ENCODE measurements at places on chromosomes 6 and 20. TPM values are rescaled to one million over a fixed set of nuclear protein-coding genes. Genes with fewer than 3 reads are reported as not detected.

IMPG1 gene
- not detected for total RNA-seq

ELOVL4 gene
- 0.99 TPM for total RNA-seq

RBM24 gene
- 0.74 TPM for total RNA-seq

BTN1A1 gene
- not detected for total RNA-seq

GPX5 gene
- not detected for total RNA-seq

NFS1 gene
- 48.5 TPM for total RNA-seq

DNA sequence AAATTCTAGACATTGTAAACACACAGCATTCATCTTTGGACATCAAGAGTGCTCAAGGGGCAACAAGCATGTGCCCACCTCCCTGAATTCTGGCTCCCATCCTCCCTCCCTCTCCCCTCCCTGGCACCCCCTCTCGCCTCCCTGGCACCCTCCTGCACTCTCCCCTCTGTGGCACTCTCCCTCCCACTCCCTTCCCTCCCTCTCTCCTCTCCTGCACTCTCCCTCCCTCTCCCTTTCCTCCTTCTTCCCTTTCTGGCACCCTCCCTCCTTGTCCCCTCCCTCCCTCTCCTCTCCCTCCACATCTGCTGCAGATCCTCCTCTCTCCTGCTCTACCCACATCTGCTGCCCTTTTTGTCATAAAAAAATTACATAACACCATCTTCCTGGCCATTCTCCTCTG, 113.0 kb upstream of the SLC22A23 start:
- no peak for DNase-seq

DNA sequence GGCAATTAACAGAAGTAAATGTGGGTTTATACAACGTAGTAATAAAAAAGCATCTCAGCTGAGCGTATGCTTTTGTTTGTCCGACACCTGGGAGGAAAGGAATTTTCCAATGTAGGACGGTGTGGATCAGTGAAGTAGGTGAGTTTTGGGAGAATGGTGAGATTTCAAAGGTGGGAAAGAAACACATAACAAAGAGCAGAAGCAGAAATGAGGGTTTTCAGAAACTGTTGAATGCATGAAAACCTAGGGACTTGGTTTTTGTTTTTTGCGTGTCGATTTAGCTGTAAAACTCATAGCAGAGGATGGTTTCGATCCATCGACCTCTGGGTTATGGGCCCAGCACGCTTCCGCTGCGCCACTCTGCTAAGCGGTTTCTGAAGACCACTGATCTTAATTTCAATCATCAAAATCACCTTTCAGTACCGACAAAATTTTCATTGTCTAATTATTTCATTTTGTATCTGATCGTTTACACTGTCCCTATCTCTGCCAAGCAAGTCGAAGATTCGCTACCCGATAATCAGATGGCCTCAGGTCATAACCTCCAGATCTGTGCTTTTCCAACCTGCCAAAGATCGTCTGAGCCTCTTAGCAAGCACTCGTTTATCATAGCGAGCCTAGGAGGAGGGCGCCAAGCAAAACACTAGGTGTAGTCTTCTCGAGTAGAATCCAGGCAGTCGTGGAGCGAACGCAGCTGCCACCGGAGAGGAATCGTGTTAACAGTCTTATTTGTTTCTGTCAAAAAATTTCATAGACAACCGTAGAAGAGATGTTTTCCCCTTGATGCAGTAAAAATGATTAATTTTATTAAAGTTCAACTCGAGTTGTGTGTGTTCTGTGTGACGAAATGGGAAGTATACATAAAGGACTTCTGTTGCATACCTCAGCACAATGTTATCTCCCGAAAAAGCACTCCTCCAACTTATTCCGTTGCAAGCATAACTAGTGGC, 20.9 kb upstream of the POM121L2 start:
- DNase-seq, result no peak

DNA sequence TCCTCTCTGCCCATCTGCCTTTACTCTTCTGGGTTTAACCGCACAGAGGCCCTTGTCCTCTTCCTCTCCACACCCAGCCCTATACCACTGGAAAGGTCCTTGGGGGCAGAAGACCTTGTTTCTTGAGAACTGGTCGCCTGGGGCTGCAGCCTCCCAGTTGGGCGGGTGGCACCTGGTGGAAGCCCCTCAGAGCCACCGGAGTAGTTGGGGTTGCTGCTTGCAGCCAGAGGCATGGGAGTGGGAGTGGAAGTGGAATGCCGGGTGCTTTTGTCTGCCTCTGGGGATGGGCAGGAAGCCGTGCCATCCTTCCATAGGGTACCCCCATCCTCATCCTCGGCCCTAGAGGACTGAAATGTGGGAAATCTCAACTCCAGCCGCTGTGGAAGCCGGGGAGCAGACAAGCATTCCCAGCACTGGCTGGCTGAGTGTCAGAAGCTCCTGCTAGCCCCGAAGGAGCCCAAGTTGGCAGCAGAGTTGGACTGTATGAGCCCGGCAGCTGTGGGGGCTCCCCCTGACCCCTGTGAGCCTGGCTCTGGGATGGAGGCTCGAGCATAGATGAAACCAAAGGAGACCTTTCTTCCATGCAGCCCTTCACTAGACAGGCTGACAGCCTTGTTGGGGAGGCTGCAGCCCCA, 1.2 kb downstream of the VSTM2L start:
- no peak for DNase-seq

GRCh38 chr6:40760887-40761286, 173.7 kb upstream of the LRFN2 start:
- DNase-seq, result no peak

GRCh38 chr6:7721649-7722048, 4.2 kb upstream of the BMP6 start:
- DNase-seq, result no peak

- DNase-seq, result no peak
Measured at GRCh38 chr20:46215913-46216707, 92.2 kb downstream of the CDH22 start.

All from pulmonary artery endothelial cell (primary cell).